Activated CD4-positive, alpha-beta T cell treated with anti-CD3 and anti-CD28 coated beads for 48 hours (primary cell): ENCODE measurements at places on chromosomes 4 and X.
A peak's percentile ranks its signal among the peaks of the same experiment; 100 is the strongest.

GRCh38 chr4:7844594-7844991 is 95.1 kb downstream of the AFAP1 start:
- DNase-seq = no peak

GRCh38 chr4:22692736-22693135 is at the start of gene GBA3:
Gene GBA3 (plus strand): TSS chr4:22692937.
- DNase-seq = no peak

DNA sequence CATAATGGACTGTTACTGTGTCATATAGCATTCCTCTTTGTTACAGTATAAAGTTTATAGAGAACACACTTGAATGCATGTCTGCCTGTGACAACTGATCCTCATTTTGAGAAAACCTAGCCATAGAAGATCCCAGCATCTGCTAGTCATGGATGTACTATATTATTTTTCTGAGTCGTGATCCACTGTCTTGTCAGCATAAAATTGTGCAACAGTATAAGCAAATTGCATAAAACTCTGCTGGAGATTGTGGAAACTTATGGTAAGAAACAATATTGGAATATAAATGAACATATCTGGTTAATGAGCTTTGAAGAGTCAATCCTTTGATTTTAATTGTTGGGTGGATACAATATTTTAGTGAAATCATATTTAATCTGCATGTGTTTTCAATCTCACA is 3.6 kb downstream of the NEIL3 start:
- no peak for DNase-seq

GRCh38 chr4:82528074-82528473 is 33.7 kb downstream of the TMEM150C start:
- no peak for DNase-seq

GRCh38 chr4:112327965-112328733 is 31.0 kb downstream of the ALPK1 start:
- DNase-seq = no peak

DNA sequence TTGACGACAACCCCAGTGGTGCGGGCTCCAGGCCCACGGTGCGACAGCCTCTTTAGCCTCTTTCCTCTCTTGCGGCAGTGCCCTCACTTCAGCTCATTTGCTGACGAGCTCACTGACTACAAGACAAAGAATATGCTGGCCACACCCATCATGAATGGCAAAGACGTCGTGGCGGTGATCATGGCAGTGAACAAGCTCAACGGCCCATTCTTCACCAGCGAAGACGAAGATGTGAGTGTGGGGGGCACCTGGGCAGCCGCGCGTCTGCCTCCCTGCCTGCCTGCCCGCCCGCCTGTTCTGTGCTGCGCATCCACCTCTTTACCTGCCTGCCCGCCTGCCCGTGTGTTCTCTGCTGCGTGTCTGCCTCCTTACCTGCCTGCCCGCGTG is 9.2 kb downstream of the PDE6B start:
- no peak for DNase-seq

DNA sequence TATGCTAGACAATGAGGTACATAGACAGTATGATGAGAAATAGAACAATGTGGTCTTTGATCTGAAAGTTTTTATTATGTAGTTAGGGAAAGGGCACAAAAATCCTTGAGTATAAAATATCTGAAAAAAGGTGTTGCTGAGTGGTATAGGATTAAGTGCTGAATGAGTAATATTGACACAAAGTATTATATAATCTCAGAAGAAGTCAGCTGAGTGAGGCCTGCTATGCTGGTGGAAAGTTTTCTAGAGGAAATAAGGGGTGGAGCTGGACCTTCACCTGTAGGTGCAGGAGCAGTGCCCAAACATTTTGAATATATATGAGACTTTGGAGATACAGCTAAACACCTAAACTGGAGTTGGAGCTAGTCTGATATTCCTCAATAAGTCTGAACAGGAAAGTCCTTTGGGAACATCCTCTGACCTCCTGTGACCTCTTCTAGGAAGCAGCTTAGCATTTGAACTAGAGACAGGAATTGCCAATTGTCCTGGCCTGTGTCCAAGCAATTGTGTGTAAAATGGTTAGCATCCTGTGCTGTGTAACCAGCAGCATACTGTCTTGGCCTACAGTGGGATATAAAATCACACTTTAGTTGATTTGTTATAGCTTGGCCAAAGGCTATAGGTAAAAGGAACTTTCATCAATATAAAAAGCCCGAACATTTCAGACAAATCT is 285.3 kb downstream of the ANKRD50 start:
- DNase-seq = no peak

DNA sequence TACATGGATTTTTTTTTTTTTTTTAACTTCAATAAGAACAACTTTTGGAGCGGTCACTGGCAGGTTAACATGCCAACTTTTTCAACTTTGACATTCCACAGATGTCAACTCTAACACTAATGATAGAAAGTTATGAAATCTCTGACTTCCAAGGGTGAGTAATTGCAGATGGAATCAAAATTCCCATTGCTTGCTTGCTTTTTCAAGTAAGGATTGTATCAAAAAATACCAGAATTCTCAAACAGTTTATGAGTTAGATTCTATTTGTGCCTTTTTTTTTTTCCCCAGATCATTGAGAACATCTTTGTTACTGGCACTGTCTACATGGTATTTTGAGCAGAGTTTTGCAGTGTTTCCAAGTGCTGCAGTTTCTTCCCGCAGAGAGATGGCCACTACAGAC is 50.3 kb upstream of the OTUD4 start:
- DNase-seq = no peak

- no peak for DNase-seq
These were observed 207.9 kb upstream of the FAT1 start for GRCh38 chr4:186931519-186931918.

GRCh38 chrX:149470955-149471354 is 34.2 kb downstream of the IDS start:
- peak; percentile 78 for DNase-seq

GRCh38 chr4:109943745-109944144 is 31.1 kb downstream of the EGF start:
- DNase-seq = no peak

GRCh38 chr4:42396361-42396751 is 932 bp upstream of the SHISA3 start:
- DNase-seq = no peak

- DNase-seq = no peak
These were observed 96.1 kb downstream of the MAMLD1 start for GRCh38 chrX:150459196-150459595.

- DNase-seq = no peak
These were observed 82.6 kb downstream of the MTMR1 start for GRCh38 chrX:150775569-150776350.

DNA sequence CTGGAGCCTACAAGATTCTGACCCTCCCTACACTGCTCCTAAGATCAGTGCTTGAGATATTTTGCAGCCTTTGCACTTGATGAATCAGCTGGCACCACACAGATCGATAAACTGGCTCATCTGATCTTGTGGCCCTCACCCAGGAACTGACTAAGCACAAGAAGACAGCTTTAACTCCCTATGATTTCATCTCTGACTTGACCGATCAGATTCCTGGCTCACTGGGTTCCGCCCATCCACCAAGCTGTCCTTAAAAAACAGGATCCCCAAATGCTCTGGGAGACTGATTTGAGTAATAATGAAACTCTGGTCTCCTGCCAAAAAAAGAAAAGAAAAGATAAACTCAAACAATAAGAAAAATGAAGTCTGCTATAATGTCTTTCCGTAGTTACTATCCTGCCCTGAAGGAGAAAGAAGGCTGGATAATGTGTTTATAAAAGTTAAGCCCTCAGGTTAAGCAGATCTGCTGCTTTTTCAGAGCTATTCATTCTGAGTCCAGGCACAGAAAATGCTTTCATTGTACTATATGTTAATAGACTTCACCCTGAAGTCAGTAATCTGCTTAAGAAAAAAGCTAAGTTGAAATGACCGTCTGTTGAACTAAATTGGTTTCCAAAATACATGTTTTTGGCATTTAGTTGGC is 795.2 kb downstream of the TRIML1 start:
- DNase-seq = no peak

GRCh38 chr4:153246446-153247115 is 42.3 kb downstream of the TRIM2 start:
- no peak for DNase-seq

DNA sequence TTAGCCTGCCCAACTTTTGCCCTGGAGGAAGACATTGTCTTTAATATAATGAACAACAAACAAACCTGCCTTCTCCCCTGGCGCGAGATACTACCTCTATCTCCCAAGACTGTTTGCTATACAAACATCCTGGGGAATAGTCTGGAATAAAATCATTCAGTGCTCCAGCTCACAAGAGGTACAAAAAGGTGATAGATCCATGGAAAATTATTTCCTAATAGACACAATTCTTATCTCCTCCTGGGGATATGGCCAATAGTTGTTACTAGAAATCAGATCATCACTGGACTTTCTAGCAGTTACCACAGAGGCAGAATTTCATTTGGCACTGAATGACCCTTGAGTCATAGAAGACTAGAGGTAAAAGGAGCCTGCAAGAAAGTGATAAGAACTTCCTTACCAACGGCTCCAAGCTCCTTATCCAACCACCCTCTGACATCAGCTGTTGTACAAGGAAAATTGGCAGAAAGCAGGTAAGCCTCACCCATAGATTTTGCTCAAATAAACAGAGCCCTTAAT is 38.1 kb downstream of the MID1 start:
- no peak for DNase-seq

- no peak for DNase-seq
These were observed 570.7 kb downstream of the PCDH7 start for GRCh38 chr4:31290836-31291235.

DNA sequence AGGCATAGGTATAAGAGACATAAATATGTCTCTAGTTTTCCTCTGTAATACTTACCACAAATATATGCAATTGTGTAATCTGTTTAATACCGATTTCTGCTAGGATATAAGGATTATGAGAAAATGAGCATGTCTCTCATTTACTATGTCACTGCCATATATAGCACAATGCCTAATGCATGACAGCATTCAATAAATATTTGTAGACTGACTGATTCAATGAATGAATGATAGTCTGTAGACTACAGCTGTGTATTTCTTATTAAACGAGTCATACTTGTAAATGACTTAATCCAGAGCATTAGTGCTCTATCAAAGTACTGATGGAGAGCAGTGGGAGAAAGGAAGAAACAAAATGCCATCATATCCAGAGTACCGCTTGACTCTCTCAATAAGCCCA is 175.6 kb downstream of the PPP3CA start:
- DNase-seq = no peak

DNA sequence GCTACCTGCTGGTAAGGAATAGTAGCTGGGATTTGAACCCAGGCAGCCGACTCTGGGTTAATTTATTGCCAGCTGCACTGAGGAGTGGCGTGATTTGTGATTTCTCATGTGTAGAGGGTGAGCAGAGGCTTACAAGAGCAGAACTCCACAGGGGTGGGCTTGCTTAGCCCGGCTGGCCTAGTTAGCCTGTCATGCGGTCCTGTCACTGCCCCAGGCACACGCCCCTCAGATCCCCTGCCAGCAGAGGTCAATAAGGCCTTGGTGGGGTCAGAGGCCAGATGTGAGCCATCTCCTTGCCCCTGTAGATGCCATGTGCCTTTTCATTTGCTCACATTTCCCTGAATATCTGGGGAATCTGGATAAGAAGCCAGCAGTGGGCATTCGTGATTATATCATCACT is 13.4 kb downstream of the NSDHL start:
- DNase-seq = no peak

DNA sequence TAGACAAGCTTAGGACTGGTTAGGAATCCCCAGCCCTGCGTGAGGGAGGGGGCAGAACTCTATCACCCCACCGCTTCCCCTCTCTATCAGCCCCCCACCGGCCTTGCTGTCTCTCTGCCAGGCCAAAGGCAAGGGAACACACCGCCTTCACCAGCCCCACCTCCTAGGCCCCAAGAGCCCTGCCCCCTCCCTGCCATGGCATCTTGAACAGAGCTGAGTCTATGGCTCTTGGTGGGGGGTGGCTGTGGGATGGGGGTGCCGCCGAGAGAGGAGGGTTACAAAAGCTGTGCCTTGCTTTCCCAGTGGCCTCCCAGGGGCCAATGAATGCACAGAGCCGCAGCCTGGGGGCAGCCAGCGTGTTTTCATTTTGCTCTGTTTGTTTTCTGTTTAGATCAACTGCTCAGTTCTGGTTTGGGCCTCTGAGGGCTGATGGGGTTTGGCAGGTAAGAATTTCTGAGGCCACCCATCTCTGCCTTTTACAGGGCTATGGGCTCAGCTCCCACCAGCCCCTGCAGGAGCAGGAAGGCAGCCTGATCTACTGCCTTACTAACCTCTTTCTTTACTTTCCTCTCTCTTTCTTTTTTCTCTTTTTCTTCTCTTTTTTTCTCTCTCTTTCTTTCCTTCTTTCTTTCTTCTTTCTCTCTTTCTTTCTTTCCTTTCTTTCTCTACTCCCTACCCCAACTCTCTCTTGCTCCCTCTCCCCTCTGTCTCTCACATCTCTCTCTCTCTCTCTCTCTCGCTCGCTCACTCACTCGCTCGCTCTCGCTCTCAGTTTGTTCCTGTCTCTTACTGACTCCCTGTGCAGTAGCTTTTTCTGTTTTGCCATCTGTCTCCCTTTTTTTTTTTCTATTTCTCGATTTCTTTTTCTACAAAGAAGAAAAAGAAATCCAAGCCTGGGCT is 128.3 kb downstream of the PJA1 start:
- no peak for DNase-seq

- DNase-seq = no peak
These were observed 20.5 kb downstream of the NKX3-2 start for GRCh38 chr4:13523591-13524503.

- DNase-seq = no peak
These were observed 123.8 kb downstream of the LUZP4 start for GRCh38 chrX:115413246-115413878.

DNA sequence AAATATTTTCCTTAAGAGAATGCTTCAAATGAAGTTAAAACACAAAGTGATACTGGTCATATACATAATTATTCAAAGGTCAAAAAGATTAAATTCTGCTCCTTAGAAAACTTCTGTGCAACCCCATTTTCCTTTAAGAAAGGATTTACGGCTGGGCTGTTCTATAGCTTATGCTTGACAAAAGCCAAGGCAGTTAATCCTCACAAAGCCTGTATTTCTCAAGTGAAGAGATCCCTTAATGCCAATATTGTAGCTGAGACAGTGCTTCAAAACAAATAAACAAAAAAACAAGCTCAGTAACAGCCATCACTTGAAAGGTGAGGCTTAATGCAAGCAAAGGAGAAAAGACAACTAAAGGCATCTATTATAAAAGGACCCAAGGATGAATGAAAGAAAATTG is 42.5 kb downstream of the BTC start:
- no peak for DNase-seq

- no peak for DNase-seq
These were observed 39.0 kb upstream of the CD99 start for GRCh38 chrX:2652106-2652505.

- DNase-seq = no peak
These were observed 155.0 kb downstream of the RELL1 start for GRCh38 chr4:37531151-37531550.

GRCh38 chr4:85498068-85498733 is 23.3 kb downstream of the ARHGAP24 start:
- DNase-seq = no peak
